ENCODE measurements at places on chromosomes 5 and 9. TPM values are rescaled to one million over a fixed set of nuclear protein-coding genes. Genes with fewer than 3 reads are reported as not detected.

- peak; percentile 44 for DNase-seq
Observed at GRCh38 chr5:111511831-111512374, 432 bp downstream of the STARD4 start.

DNA sequence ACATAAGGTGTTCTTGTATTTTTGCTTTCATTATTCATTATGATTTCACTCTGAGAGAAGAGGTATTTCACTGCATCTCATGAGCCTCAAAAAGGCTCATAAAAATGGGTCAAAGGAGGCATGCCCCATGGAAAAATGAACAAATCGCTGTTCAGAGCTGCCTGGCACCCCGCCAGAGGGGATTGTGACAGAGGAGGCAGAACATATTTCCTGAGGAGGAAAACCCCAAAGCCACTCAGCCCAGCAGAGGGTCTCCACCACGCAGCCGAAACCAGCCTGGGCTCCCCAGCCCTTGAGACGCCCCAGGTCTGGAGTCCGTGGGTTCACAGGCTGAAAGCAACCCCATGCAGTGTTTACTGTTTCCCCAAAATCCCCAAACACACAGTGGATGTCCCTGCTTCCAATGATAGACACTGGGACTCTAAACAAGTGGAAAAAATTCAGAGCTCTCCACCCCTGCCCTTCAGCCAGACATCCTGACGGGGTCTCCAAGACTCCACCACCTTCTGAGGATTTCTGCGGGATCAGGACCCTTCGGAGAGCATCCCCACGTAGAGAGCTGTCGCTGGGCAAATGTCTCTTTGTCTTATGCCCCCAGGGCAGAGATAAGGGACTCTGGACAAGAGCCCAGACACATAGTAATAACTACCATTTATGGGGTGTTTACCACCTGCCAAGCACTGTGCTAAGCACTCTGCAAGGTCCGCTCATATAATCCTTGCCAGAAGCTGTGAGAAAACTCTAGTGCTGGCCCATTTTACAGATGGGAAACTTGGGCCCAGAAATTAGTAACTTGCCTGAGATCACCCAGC lies 122.3 kb downstream of the PAX5 start:
- DNase-seq, result no peak

DNA sequence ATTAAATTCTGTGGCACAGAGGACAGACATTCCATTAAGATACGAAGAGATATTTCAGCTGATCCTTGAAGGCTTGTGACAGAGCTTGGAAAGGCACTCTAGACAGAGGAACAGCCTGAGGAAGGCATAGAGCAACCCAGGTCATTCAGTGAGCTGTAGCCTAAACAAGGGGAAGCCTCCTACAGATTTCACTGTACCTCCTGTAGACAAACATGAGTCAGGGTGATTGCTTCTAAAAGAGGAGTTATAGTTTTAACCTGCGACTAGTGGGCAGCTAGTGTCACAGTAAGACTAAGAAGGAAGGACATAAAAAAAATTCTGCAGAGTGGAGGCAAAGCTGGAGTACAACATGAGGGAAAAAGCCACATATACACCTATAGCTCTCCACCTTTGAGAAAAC lies 43.5 kb upstream of the ANKDD1B start:
- DNase-seq, result no peak

GRCh38 chr5:16936150-16936988 lies at the start of gene MYO10:
MYO10 (minus strand) TSS chr5:16936288; CDS start chr5:16935808, 480 bp downstream.
- peak; percentile 65 for DNase-seq

DNA sequence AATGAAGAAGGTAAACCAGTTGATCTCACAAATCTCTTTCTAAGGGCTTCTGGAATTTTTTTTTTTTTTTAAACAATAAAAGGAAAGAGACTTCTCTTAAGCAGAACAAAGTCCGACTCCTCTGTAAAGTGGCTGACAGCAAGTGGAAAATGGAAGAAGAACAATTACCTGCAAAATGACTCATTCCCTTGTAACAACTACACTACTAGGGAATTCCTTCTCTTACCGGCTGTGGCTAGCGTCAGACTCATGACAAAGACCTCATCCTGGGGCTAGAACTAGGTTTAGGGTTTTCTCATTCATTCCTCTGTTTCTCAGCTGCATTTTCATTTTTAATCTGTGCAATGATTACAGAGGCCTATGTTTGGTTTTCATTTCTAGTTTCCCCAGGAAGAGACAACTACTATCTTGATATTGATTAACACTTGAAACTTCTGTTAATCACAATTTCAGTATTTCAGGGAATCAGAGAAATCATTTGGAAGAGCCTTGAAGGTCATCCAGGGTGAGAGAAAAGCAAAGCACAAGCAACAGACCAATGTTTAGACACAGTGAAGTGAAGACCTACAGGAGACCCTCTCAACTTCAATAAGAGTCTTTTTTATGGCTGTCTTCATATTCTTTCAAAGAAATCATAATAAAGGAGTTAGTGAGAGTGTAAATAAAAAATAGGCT lies 437.9 kb downstream of the RAB3C start:
- no peak for DNase-seq

GRCh38 chr5:154176181-154176580 lies 14.4 kb upstream of the GALNT10 start:
- DNase-seq, result no peak

GRCh38 chr9:92507496-92507895 lies 25.2 kb upstream of the ASPN start:
- DNase-seq, result no peak

DNA sequence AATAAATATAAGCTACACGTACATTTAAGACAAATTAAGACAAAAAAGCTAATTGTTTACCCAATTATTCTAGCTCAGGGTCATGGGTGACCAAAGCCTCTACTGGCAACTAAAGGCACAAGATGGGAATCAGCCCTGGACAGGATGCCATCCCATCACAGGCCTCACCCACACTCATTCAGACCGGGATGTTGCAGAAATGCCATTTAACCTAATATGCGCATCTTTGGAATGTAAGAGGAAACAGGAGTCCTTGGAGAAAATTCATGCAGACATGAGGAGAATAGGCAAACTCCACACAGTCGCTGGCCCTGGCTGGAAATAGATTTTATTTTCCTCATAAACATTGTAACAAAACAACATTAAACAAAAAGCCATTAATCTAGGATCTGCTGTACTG lies 2003.8 kb upstream of the CDH9 start:
- no peak for DNase-seq

DNA sequence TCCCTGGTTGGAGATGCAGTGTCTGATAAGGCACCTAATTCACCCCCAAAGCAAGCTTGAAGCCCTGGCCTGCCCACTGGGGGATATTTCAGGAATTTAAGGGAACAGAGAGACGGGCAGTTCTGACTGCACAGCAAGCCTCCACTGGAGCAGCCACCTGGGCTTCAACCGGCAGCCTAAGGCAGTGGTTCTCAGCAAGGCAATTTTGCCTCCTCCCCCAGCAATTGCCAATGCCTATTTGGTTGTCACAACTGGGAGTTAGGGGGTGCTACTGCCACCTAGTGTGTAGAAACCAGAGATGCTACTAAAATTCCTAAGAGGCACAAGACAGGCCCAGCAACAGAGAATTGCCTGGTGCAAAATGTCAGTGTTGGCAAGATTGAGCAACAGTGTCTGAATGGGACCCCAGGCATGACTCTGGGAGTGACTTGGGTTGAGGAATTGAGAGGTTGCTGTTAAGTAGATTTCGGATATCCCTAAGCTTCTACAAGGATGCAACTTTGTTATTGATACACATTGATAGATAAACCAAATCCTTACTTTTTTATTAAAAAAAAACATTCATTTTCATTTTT lies 58.7 kb upstream of the CTSL start:
- peak; percentile 56 for DNase-seq

DNA sequence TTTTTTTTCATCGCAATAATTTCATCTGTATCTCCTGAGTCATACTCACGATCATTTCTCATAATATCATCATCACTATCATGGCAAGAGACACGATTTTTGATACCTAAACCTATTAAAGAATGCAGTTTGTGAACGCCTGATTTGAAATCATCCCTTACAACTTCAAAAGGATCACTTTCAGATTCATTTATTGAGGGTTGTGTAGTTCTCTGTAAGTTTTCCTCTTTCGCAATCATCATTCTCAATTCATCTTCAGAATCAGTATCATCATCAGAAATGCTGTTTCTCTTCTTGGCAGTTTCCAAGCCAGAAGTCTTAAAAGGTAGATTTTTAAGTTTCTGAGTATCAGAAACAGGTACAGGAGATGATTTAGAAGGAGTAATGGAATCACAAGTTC lies 9.7 kb downstream of the NOL8 start:
- DNase-seq, result no peak

DNA sequence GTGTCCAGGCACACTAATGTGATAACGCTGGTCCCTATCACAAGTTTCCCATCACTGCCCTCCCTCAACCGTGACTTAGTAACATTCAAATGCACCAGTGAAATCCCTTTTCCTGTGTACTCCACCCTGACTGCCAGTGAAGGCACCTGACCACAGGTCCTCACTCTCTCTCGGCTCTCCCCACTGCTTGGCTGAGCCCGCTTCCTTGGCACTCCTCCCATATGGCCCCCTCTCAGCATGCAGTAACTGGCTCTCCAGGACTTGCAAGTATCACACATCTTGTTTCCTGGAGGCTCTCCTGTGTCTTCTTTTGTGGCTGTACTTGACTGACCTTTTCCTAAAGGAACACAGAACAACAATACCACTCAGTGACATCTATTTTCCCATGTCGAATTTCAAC lies 292.0 kb upstream of the ZNF608 start:
- peak; percentile 45 for DNase-seq

DNA sequence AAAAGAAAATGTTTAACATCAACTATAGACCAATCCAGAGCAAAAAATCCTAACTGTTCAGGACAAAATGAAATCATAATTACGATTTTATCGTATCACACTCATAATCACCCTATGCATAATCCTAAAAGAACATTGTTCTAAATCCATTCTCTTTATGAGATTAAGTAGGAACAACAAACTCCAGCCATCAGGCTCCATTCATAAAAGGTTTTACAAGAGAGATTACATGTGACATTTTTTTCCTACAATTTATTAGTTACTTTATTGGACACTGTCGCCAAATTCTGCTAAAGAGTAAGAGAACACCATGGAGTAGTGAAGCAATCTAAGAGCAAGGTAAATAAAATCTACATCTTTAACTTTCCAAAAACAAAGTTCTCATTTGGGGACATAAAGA lies 198.0 kb downstream of the BNC2 start:
- DNase-seq, result no peak

DNA sequence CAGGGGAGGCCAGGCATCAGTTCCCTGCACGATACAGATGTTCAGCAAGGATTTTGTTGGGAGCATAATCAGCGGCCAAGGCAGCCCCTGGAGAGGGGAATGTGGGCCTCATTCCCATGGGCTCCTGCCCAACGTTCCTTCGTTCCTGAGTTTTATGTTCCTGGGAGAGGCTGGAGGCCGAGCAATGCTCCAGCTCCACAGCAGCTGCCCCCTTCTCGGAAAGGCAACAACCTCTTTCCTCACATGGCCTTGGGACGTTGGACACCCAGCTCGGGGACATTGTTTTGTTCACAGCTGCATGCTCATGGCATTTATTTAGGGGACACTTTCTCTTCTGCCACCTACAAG lies 63.8 kb upstream of the COL15A1 start:
- no peak for DNase-seq

GRCh38 chr5:33890131-33891032 lies 1.4 kb downstream of the ADAMTS12 start:
- DNase-seq, result no peak

DNA sequence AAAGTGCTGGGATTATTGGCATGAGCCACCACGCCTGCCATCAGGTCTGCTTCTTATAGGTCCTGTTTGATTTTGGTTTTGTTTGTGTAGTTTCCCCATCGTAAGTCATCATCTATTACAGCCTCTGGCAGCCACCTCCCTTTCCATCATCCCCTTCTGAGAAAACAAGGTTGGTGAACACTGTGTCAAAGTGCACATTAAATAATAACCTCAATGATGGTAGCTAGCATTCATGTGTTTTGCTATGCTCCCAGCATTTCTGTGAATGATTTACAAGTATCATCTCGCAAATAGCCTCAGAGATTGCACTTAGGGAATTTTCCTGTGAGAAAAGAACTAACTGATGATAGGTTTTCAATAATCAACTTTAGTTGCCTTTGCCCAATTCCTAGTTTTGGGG lies 9.9 kb downstream of the PRUNE2 start:
- no peak for DNase-seq

DNA sequence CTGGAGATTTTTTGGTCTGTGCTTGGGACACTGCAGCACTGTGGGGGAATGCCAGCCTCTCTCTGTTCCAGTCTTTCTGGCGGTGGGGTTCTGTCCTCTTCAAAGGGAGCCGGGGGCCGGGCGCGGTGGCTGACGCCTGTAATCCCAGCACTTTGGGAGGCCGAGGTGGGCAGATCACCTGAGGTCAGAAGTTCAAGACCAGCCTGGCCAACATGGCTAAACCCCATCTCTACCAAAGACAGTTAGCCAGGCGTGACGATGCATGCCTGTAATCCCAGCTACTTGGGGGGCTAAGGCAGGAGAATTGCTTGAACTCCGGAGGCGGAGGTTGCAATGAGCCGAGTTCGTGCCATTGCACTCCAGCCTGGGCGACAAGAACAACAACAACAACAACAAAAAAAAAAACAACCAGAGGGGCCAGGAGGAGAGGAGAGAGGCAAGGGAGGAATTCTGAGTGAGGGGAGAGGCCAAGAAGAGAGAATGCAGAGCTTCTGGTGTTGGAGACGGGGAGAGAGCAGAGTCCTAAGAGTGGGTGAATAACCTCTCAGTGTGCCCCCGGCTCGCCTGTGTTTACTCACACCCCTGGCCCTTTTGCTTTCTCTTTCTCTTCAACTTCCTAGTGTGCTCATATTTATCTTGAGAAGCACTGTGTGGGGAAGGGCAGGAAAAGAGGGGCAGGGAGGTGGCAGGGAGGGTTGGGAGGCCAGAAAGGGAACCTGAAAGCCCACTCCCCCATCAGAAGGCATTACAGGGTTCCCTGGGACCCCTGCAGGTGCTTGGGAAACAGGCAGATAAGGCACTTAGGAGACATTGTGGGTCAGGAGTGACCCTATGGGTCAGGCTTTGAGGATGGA lies 3.2 kb upstream of the SET start:
- DNase-seq, result peak; percentile 53

GRCh38 chr5:127985811-127986325 lies 97.7 kb upstream of the SLC12A2 start:
- DNase-seq, result no peak

The ACSL6 gene
- not detected for total RNA-seq

The GPR151 gene
- not detected for total RNA-seq

The SMIM33 gene
- total RNA-seq, result not detected

The GLIPR2 gene
- total RNA-seq, result not detected

The SSBP2 gene
- total RNA-seq, result 160 TPM

The MPDZ gene
- not detected for total RNA-seq

The CCDC192 gene
- total RNA-seq, result not detected
